ENCODE measurements at places on chromosomes 3 and 15. TPM values are rescaled to one million over a fixed set of nuclear protein-coding genes. Genes with fewer than 3 reads are reported as not detected.
A peak's percentile ranks its signal among the peaks of the same experiment; 100 is the strongest.

Gene KLHL40
- not detected for polyA plus RNA-seq

Gene CMTM8
- polyA plus RNA-seq: not detected

Gene C3orf22
- polyA plus RNA-seq: not detected

DNA sequence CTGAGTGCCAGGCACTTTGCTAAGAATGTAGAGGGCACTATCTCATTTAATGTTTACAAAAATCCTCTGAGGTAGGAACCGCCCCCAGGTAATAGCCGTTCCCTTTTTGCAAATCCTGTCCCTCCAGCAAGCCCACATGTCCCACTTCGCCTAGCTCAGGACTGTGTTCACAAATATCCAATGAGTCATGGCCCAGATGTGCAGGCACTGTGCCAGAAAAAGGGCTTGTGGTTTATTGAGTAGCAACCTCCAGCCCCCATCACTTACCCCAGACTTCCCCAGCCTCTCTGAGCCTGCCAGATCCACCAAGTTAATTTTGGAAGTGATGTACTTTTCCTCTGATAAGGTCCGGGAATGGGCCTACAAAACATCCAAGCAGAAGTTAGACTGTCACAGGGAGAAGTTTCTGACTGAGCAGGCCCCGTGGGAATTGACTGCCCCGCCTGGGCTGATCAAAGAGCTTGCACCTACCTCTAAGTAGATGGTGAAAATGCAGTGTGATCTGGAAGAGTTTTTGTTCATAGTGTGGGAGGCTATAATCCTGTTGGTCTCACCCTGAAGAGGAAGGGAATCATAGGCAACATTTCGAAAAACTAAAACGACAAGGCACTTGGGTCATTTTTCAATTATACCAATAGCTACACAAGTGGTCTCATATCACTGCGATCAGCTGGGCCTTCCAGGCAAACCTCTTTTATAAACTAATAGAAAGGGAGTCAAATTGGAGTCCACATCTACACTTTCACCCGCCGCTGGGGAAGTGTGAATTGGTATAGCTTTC is 15.7 kb downstream of the KIF9 start:
- H3K27me3 ChIP-seq: no peaks in the 10 kb centered on the region
- no peaks in the 10 kb centered on the region for H3K36me3 ChIP-seq
- no peak overlapping the region for H3K4me3 ChIP-seq
- DNase-seq: peak; percentile 86
- peaks cover 9% of the 10 kb centered on the region for H3K4me1 ChIP-seq
